ENCODE measurements at places on chromosomes 5 and 9. TPM values are rescaled to one million over a fixed set of nuclear protein-coding genes. Genes with fewer than 3 reads are reported as not detected.

GRCh38 chr5:149550594-149551226, 529 bp downstream of the CSNK1A1 start:
- DNase-seq, result no peak

GEMIN5 gene
- 22.6 TPM for total RNA-seq

SPATA31A6 gene
- total RNA-seq, result not detected

MGAT1 gene
- total RNA-seq, result 71.7 TPM

GRCh38 chr9:11338130-11338529, 725.3 kb upstream of the PTPRD start:
- no peak for DNase-seq

DNA sequence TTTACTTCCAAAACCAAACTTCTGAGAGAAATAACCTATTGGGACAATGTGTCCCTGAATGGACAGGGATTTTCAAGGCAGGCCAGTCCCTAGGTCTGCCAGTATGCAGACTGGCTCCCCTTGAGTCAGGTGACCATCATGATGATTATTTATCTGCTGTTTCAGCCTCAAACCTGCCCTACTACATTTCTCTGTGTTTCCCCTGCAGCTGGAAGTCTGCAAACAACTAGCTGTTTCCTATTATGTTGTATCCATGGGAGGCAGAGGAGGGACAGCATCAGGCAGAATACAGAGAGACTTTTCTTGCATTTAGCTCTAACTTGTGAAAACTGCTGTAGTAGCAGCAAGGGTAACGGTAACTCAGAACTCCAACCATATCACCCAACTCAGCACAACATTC, 36.2 kb upstream of the IFNK start:
- no peak for DNase-seq

All from epithelial cell of proximal tubule (primary cell).